ENCODE measurements at places on chromosomes 6 and 20. TPM values are rescaled to one million over a fixed set of nuclear protein-coding genes. Genes with fewer than 3 reads are reported as not detected.

CFB gene
- total RNA-seq, result 0.22 TPM

- no peak overlapping the region for H3K4me3 ChIP-seq
- H3K4me1 ChIP-seq, result no peaks in the 10 kb centered on the region
- no peaks in the 10 kb centered on the region for H3K36me3 ChIP-seq
- H3K27ac ChIP-seq, result no peak overlapping the region
- no peak for DNase-seq
Measured at GRCh38 chr20:36435124-36435523, 106.2 kb upstream of the MYL9 start.

DNA sequence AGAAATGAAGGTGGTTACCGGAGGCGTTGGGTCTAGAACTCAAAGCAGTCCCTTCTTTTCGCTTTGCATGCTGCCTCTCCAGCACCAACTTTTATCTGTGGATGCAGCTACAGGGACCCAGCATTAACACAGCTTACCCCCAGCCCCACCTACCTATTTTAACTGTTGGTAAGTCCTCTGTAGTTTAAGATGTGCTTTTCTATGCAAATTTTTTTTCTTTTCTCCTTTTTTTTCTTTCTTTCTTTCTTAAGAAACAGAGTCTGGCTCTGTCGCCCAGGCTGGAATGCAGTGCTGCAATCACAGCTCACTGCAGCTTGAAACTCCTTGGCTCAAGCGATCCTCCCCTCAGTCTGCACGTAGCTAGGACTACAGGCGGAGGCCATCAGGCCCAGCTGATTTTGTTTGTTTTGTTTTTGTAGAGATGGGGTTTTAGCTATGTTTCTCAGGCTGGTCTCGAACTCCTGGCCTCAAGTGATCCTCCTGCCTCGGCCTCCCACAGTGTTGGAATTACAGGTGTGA lies 6.5 kb upstream of the USP45 start:
- H3K36me3 ChIP-seq, result 0 out of 2 replicates have a peak, but pooled peaks cover 2% of the 10 kb centered on the region
- peak overlapping the region; percentile 85 for H3K27ac ChIP-seq
- peak; percentile 73 for DNase-seq
- H3K4me3 ChIP-seq, result peak overlapping the region; percentile 93
- no peaks in the 10 kb centered on the region for H3K27me3 ChIP-seq
- peaks cover 39% of the 10 kb centered on the region for H3K4me1 ChIP-seq

DNA sequence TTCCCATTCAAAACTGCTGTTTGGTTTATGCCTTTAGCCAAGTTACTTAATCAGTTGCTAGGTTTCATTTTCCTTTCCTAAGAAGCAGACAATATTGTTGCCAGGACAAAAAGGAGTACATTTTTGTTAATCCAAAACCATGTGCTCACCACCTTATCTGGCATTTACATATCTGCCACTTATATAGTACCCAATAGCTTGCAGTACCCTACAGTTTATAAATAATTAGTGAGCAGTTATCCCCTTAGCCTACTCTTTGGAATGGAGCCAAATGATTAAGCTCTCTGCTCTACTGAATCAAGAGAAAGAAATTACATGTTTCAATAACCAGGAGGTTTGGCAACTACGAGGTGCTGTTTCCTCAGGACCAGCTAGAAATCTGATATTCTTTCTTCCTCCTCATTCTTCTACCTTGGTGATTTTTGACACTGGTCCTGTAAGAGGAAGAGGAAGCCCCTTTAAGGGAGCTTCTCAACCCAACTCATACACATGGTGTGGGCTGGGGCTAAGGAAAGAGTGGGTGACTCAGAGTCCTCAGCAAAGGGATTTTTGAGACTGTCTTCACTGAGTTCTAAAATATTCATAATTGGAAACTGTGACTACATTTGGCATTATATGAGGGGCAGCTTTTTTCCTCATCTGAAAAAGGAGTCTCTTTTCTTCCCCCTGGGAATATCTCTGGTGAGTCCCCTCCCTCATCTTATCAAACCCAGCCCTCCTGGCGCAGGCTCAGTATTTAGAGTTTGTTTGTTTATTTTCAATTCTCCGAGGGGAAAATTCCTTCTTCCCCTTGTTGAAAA lies 1.5 kb downstream of the ZNFX1 start:
- H3K27me3 ChIP-seq, result no peaks in the 10 kb centered on the region
- peak overlapping the region; percentile 85 for H3K4me3 ChIP-seq
- peak; percentile 92 for DNase-seq
- peaks cover 59% of the 10 kb centered on the region for H3K36me3 ChIP-seq

DNA sequence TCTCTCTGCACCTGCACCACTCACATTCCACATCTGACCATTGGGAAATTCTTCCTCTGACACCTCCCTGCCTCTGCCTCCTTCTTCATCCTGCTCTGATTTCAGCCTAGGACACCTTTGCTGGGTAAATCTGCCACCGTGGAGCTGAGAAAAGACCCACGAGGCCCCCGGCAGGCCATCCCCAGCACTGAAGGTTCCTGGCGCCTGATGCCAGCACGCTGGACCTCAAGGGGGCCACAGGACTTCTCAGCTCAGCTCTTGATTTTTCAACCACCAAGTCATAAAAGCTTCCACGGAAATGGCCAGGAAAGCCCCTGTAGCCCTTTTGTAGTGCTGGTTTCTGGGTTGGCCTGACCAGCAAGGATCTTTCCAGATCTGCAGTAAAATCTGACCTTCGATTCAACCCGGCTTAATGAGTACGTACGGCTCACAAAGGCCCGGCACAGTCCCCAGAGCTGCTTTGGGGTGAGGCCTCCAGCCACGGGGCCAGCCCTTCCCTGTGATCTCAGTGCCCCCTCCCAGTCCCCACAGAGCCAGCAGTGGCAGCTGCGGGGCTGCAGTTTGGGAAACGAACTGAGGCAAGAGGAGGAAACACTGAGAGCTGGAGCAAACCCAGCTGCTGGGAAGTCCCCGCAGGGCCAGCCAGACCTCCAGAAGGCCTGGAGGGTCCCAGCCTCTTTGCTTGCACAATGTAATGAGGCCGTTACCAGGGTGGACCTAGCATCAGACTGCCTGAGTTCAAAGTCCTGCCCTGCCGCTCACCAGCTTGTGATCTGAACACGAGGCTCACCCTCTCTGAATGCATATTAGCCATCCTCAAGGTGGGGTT lies 157.5 kb downstream of the BMP7 start:
- H3K4me1 ChIP-seq, result peaks cover 12% of the 10 kb centered on the region
- no peak for DNase-seq
- H3K27ac ChIP-seq, result no peak overlapping the region
- no peaks in the 10 kb centered on the region for H3K36me3 ChIP-seq

DNA sequence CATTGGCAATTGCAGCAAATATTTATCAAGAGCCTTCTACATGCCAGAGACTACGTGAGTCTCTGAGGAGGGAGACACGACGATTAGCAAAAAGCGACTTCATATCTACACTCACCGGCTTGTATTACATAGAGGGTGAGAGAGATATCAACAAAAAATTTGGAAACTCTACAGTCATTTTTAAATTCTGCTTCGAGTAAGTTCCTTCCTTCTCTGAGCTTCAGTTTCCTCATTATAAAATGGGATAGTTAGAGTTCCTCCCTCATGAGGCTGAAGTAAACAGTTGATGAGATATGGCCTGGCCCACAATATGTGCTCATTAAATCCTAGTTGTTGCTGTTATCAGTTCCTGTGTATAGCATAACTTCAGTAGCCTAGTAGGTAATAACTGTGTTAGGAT lies 64.1 kb upstream of the SIRPA start:
- DNase-seq, result no peak
- H3K27me3 ChIP-seq, result no peaks in the 10 kb centered on the region
- H3K36me3 ChIP-seq, result no peaks in the 10 kb centered on the region
- H3K27ac ChIP-seq, result no peak overlapping the region

CTNNBL1 gene
- 102 TPM for total RNA-seq

DNA sequence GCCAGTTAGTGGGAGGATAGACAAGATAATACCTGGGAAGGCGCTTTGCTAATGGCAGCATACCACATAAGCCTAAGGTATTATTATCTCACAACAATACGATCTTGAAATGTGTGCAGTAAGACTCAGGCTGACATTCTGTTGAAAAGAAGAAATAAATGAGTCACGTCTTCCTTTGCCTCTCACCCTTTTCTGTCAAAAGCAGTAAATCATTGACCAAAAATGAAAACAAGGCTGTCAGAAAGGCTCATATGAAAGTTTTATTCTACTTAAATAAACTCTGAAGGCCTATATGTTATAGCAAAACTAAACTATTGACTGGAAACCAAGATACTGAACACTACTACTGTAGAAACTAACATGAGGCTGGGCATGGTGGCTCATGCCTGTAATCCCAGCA lies 43.1 kb upstream of the IL20RA start:
- H3K4me1 ChIP-seq, result peaks cover 25% of the 10 kb centered on the region
- no peak overlapping the region for H3K27ac ChIP-seq
- DNase-seq, result no peak

DNA sequence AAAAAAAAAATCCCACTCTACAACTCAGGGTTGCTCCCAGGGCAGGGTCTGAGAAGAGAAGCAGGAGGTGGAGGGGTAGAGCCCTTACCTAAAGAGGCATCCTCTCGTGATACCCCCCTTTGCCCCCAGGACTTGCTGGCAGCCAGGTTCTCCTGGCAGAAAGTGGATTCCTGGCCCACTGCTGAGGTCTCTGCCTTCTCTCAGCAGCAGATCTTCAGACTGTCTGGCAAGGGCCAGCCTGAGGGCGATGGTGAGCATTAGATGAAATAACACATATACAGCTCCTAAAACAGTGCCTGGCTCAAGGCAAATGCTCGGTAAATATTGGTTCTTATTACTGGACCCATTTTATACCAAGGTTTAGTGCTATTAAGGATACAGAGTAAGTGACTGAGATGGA lies 4.8 kb upstream of the GLP1R start:
- no peak for DNase-seq
- no peaks in the 10 kb centered on the region for H3K27me3 ChIP-seq
- no peaks in the 10 kb centered on the region for H3K36me3 ChIP-seq
- H3K4me3 ChIP-seq, result no peak overlapping the region
- H3K27ac ChIP-seq, result no peak overlapping the region

DNA sequence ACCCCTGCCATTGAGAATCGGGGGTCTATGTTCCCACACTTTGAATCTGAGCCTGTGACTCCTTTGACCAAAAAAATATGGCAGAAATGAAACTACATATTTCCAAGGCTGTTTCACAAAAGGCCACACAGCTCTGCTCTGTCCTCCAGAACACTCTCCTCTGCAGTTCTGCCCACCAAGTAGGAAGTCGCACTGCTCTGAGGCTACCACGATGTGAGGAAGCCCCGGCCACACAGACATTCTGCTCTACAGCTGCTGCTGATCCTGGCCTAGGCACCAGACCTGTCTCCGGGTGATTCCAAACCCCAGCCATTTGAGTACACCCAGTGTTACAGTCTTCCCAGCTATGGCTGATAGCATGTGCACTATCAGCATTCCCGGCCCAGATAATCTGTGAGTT lies 85.1 kb downstream of the LYRM4 start:
- peaks cover 8% of the 10 kb centered on the region for H3K4me1 ChIP-seq
- DNase-seq, result no peak
- no peaks in the 10 kb centered on the region for H3K27me3 ChIP-seq
- no peak overlapping the region for H3K27ac ChIP-seq
